ENCODE measurements at places on chromosomes 2 and 18. TPM values are rescaled to one million over a fixed set of nuclear protein-coding genes. Genes with fewer than 3 reads are reported as not detected.

GRCh38 chr18:78407466-78407844 is 572.2 kb upstream of the SALL3 start:
- DNase-seq = no peak

- DNase-seq = no peak
Observed at GRCh38 chr18:3612315-3612714, 162.3 kb downstream of the TGIF1 start.

- no peak for DNase-seq
Observed at GRCh38 chr2:128287780-128288735, 30.6 kb downstream of the HS6ST1 start.

DNA sequence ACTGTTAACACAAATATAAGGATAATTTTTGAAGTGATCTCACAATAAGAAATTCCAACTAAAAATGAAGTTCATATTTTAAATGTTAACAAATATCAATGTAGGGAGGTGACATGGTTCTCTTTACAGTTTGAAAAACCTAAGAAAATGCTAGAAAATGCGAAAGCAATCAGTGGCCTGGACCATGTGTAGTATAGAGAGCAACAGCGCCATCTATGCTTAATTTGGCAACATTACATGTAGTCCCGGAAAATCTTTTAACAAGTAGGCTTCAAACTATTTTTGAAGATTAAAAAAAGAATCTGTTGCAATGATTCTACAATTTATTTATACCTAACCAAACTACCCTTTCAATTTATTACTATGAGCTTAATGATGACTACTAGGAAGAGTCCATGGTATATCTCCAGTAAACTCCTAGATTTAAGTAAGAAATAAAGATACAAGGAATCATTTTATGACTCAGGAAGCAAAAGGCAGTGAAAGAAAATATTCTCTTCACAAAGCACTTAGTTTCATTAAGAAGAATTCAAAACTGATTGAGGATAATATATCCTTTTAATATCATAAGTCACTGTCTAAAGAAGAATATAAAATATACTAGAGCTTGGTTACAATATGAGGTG is 33.3 kb downstream of the NDUFA10 start:
- no peak for DNase-seq

- DNase-seq = no peak
Observed at GRCh38 chr2:6872394-6872793, 5.2 kb upstream of the RSAD2 start.

GRCh38 chr2:70531419-70532086 is 22.1 kb downstream of the TGFA start:
- DNase-seq = no peak

GRCh38 chr18:5891854-5892215 is 3.5 kb downstream of the TMEM200C start:
- no peak for DNase-seq

Gene VIL1
- not detected for total RNA-seq

Gene FNDC4
- 22.1 TPM for total RNA-seq
